ENCODE measurements at places on chromosomes 1 and 21.

DNA sequence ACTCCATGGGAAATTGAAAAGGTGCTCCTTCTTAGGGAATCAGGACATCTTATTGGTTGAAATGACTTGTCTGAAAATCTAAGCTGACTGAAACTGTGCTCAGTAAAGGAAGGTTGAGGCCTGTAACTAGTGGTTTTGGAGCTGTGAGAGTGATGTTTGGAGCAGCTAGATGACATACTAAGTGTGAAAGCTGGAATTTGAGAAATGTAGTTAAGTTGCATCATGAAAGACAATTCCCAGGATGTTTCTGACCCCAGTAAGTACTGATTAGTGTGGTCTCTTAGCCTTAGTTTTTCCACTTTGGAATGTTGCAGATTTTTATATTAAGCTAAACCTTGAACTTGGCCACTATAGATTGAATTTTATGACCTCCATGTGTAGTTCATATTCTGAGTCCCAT is 154.9 kb downstream of the PAPPA2 start:
- DNase-seq, result no peak

DNA sequence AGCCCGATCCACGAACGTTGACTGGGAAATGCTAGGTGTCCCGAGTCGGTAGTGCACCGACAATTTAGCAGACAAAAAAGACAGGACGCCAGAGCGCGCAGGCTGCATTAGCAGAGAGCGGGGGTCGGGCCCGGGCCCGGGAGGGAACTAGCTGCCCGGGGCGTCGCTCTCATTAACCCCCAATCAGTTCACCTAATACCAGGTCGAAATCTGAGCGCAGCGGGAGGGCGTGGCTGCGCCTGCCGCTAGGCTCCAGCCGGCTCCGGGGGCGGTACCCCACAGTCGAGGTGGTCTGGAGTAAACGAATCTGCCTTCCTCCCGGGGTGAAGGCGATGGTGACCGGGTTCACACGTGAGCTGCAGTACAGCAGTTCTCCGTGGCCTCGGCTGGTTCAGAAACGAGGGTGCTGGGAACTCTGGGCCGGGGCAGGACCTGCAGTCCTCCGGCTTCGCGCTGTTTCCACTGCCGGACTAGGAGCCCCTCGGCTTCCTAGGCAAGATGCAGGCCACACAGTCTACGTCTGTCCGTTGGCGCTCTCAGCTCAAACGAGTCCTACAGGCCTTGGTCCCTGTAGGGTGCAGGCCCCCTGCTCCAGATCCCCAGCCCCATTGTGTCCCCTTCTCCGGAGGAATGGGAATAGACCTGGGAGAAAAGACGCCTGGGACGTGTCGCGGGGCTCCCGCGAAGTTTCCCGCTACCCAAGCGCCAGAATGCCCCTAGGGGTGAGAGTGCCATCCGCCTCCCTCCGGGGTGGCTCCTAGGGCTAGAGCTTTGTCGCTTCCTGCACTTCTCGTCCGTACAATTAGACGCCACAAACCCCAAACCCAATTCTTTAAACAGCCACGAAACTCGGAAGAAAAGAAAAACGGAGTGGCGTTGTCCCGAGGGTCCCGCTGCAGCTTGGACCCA is 2.0 kb downstream of the GFI1 start:
- peak; percentile 76 for DNase-seq

GRCh38 chr21:36893581-36893980 is 72.9 kb downstream of the HLCS start:
- DNase-seq, result no peak

DNA sequence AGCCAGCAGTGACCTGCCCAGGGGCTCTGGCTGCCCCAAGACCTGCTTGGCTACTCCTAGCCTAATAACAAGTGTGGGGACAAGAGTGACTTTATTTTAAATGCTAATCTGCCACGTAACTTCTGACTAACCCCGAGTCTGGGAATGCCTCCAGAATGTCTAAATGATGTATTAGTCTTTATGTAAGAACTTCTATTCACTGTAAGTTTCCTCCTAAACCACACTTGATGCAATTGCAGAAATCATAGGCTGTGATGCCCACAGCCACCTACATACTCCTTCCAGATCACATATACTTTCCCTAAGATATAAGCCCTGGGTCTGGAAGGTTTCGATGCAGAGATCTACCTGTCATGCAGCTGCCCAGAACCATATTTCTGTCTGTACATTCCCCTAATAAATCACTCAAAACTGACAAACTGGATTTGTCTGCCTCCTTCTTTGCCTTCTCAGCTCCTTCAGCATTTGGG is 5.9 kb upstream of the VPS45 start:
- no peak for DNase-seq

- DNase-seq, result no peak
Observed at GRCh38 chr1:42756956-42757891, 9.6 kb downstream of the P3H1 start.

DNA sequence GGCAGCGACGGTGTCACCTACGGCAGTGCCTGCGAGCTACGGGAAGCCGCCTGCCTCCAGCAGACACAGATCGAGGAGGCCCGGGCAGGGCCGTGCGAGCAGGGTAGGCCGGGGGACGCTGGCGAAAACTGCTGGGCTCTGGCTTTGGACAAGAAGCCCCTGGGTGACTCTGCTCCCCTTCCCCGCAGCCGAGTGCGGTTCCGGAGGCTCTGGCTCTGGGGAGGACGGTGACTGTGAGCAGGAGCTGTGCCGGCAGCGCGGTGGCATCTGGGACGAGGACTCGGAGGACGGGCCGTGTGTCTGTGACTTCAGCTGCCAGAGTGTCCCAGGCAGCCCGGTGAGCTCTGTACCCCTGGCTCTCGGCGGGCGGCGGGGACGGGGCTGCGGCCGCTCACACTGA is 24.0 kb downstream of the AGRN start:
- DNase-seq, result no peak

GRCh38 chr21:33427051-33427450 is 23.8 kb downstream of the IFNGR2 start:
- no peak for DNase-seq

- no peak for DNase-seq
Observed at GRCh38 chr1:51969038-51969705, 21.3 kb downstream of the RAB3B start.

DNA sequence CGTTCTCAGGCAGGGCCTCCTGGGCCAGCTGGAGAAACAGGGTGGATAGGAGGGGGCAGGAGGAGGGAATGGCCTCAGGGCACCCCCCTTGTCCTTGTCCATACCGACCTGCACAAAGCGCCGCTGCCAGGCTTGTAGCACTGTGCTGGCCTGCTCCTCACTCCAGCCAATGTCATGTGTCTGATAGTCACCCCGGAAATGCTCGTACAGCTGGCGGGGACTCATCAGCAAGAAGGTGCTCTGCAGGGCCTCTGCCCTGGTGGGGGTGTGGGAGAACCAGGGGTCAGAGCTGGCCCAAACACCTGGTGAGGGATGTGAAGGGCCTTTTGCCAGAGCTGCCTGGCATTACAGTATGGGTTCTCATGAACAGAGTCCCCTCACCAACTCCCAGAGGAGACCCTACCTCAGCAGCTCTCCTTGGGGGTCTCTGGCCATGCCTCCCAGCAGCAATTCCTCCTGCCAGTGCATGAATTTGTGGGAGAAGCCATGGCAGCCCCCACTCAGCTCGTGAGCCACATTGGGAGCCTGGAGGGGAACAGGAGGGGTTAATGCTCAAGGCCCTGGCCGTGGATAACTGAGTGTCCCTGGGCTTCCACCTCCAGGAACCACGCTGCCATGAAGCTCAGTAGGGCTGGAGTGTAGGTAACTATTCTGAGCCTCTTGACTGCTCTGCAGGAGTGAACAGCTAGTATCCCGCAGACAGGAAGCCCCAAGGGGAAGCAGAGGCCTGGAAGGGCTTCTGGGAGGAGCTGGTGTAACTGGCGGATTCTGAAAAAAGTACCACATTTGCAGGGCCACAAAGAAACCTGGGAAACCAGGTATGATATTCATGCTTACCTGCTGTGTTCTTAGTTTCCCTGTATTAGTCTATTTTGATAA is 13.3 kb downstream of the PTCH2 start:
- DNase-seq, result no peak

- DNase-seq, result peak; percentile 23
Observed at GRCh38 chr1:109923131-109923945, 12.7 kb downstream of the CSF1 start.

DNA sequence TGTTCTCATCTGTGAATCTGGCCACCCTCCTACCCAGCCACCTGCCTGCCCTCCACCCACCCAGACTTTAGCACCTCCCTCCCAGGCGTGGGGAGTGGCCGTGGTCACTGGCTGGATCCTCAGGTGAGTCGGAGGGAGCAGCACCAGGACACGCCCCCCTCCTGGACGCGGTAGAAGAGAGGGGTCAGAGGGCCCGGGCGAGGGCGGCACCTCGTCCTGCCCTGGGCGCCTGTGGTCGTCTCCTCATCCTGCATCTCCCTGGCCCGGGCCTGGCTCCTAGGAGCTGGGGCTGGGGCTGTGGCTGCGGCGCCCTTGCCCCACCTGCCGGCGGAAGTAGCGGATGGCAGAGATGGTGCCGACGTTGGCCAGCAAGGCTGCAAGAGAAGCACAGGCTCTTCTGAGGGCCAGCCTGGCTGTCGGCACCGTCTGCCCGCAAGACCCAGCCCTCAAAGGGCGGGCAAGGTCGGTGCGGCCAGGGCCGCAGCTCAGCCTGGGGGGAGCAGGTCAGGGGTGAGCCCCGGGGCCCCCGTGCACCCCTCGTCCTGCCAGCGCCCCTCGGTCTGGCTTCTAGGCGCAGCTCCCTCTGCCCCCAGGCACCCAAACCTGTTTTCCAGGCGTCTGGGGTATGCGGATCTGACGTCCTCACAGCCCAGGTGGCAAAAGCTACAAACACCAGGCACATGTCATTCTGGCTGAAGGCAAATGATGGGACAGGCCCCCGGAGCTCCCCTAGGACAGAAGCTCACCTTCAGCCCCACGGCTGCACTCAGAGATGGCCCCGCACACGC is 5.8 kb downstream of the PERM1 start:
- peak; percentile 73 for DNase-seq

DNA sequence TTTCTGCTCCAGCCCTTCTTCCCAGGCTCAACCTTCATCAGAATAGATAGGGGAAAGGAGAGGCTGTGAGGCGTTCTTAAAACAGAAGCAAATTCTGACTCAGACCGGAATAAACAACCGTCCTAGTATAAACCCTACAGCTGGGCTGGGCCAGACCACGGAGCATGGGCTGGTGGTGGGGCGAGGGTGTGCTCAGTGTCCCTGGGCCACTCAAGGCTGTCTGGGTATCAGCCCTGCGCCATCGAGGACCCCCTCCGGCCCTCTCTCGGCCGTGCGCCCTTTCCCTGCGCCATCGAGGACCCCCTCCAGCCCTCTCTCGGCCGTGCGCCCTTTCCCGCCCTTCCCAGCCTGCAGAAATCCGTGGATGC is 36.0 kb downstream of the CAPN2 start:
- peak; percentile 20 for DNase-seq

DNA sequence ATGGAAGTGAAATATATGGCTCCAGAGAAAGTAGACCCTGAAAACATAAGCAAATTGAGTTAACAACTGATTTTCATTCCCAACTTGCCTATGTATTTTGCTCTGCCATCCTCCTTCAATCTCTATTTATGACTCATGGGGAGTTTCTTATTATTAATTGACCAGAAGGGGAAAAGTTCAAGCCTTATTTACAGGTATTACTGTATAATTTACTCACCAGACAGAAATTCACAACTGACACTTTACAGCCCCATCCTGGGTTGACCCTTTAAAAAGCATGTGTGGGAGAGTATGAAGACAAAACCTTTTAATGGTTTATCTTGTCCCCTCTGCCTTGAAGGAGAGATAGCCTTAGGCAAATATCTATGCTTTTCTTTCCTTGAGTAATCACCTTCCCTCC is 39.8 kb upstream of the C1orf53 start:
- DNase-seq, result no peak

- DNase-seq, result no peak
Observed at GRCh38 chr21:30211071-30211470, 4.8 kb downstream of the CLDN8 start.

DNA sequence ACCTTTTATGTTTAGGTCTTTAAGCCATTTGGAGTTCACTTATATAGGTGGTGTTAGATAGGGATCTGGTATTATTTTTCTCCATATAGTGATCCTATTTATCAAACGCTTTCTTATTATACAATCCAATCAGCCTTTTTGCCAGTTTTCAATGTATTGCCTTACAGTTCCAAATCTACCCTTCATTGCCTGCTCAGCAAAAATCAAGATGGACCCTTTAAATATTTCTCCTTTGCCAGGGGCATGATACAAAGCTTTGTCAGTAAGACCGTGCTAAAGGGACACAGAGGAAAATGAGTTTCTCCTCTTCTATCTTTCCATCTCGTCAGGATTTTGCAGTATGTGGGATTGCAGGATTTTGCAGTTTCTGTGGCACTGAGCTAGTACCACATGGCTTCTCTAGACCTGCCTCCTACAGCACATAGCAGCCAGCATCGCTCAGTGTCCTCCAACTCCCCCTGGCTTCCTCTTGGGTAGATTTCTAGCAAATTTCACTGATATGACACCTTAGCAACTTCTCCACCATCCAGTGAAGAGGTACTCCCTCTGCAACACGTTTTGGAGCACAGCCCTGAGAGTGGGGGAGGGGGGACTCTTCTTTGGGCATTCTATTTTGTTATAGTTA is 22.5 kb upstream of the CAP1 start:
- DNase-seq, result no peak

DNA sequence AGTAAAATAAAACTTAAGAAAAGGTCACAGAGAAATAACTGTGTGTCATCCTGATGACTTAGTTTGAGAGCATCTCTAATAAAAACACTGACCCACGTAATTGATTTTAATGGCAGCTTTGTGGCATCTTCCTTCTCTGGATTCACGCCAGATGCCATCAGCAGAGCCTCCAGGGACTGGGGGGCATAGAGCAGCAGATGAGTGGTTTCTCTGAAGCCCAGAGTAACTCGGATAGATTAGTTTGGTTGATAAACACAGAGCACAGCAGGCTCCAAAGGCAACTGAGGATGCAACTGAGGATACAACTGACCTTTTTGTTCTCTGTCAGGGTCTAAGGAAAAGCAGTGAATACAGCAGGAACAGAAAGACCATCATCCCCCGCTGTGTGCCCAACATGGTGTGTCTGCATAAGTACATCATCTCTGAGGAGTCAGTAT is 180.8 kb downstream of the RPS6KC1 start:
- DNase-seq, result no peak

DNA sequence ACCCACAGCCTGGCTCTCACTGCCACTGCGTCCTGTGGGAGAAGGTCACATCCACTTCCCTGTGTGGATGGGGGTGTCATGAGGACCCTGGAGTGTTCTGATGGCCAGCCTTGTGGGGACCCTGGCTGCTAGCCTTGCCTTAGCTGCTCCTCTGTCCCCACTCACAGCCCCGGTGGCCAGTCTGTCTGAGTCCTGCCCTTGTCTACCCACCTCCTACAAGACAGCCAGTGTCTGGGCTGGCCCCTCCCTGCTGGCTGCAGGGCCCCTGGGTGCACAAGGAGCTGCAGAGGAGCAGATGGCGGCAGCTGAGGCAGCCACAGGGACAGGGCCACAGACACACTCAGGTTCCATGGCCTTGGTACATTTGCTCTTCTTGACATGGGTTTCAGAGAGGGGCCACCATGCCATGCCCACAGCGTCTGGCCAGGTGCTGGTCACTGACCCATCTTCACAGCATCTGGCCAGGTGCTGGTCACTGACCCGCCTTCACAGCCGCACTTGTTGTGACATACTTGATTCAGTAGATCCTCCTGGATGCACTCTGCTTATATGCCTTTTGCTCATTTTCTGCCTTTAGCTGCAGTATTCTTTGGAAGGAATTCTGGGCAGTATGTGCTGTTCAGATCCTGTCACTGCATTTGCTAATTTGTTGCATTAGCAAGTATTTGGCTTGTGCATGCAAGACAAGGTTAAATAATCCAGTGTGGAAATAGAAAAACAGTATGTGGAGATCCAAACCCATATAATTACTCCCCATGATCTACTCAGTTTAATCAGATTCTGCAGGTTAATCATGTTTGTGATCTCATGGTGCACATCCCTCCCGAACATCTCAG is 157.8 kb downstream of the PCBP3 start:
- DNase-seq, result no peak
